ENCODE measurements at places on chromosomes 2 and 18.

- DNase-seq: no peak
Measured at GRCh38 chr2:186256540-186256939, 229.5 kb upstream of the ZC3H15 start.

DNA sequence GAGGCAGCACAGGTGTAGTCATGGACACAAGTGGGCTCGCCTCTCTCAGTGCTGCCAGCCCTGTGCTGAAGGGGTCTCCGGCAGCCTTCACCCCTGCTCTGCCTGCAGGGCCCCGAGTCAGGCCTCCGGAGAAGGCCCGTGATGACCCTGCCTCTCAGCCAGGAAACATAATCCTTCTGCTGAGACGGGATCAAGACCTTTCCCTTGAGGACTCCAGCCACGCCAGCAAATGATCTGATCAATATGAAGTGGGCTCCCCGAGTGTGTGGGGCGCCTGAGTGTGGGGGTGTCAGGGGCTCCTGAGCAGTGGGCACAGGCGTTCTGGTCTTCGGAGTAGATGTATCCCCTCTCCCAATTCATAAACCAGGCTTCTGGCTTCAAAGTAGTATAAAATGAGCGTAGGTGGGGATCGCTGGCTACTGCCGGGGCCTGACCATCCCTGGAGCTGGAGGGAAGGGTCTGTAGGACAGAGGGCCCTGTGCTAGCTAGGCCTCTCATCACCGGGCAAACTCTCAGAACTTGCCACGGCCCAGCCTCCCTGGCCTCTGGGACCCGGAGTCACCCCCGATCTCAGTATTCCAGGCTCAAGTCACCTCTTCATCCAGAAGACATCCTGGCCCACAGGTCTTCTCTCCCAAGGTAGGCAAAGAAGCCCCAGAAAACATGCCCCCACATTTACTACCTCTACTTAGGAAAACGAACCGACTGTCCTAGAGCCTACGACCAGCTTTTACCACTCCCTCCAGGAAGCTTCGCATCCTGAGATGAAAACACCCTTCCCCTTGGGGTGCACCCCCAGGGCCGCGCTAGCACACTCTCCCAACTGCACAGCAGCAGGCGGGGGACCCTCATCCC is 33.6 kb downstream of the CRACDL start:
- DNase-seq: no peak

GRCh38 chr2:240411261-240412160 is 24.0 kb upstream of the GPC1 start:
- no peak for DNase-seq

DNA sequence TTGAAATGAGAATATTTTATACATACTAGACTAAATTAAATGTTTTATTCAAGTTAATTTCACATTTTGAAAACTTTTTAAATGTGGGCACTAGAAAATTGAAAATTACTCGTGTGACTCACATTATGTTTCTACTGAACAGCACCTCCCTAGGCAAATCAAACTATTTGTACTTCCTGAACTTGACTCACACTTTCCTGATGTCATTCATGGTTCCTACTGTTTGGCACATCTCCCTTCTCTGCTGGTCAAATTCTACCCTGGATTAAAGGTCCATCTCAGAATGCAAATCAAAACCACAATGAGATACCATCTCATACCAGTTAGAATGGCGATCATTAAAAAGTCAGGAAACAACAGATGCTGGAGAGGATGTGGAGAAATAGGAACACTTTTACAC is 16.7 kb downstream of the LHCGR start:
- no peak for DNase-seq

DNA sequence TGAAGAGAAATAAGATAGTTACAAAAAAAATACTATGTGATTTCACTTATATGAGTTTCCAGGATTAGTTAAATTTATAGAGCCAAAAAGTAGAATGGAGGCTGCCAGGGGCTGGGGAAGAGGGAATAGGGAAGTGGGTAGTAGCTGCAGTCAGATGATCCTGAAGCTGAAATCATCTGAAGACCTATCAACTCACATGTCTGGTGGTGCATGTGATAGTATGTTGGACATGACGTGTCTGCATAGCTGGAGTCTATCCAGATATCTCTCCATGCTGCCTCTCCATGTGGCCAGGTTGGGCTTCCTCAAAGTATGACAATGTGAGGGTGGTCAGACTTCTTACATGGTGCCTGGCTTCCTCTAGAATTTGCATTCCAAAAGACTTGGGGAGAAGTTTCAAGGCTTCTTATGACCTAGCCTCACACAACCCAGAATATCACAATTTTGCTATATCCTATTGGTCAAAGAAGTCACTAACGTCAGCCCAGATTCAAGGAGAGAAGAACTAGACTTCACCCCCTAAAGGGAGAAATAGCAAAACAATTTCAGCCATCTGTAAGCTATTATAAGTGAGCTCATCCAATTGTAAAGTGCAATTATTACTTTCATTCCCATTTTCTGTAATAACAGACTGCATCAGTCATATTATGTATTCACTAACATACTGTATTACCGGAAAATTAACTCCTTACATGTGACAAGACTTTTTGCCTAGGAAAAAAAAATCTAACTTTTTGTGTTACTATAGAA is 14.0 kb upstream of the ZNF396 start:
- DNase-seq: no peak

GRCh38 chr2:46270384-46270783 is 26.8 kb upstream of the EPAS1 start:
- DNase-seq: no peak

GRCh38 chr2:47187069-47187468 is 32.0 kb upstream of the STPG4 start:
- DNase-seq: no peak

GRCh38 chr18:31666055-31666454 is 18.3 kb downstream of the B4GALT6 start:
- no peak for DNase-seq

DNA sequence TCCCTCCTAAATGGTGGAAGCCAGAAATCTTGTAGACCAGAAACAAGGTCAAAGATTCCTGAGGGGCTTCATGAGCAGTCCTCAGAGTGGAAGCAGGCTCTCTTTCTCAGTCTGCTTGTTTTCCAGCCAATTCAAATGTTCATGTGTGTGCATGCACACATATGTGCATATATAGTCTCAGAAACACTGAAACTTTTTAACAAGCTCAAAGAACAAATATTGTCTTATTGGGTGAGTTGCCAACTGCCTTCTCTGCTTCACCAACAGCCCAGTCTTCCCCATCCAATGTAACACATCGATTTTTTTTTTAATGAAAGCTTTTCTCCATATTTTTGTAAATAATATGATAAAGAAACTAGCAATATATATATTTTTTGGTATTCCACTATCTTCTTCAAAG is 3.7 kb downstream of the CACNB4 start:
- no peak for DNase-seq

GRCh38 chr18:53056064-53056463 is 716.1 kb downstream of the DCC start:
- DNase-seq: no peak

DNA sequence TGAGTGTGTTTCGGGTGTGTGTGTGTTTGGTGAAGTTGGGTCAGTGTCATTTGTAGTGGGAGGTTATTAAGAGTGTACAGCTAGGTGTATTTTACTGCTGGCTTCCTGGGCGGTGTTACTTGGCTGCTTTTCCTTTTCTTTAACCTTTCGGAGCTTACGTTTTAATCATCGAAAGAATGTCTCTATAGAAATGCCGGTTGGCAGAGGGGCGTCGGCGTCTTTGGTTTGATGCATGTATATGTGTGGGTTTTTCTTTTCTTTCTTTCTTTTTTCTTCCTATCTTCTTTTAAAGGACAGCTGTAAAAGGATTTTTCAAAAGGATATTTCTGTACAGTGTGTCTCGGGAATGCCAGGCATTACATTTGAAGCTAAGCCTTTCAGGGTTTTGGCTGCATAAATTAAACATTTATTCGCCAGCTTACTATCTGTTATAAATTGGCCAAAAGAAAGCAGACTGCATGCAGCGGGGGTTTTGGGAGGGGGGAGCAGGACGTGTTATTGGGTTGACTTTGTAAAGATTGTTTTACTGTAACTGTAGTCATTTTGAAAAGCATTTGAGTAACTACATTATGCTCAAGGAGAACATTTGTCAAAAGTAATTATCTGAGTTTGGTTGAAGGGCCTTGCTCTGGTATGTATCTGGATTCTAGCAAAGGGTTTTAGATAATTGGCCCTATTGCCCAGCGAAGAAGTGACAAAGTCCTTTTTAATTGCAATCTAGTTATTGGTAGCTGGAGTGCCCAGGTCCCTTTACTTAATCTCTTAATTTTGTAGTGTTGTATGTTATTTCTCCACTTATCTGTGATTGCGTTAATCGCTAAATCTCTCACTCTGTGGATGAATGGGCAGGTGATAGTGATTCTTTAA is 1.6 kb downstream of the ASXL3 start:
- no peak for DNase-seq

GRCh38 chr2:150391779-150392178 is 95.7 kb downstream of the RND3 start:
- no peak for DNase-seq

All from stimulated activated CD4-positive, alpha-beta T cell treated with anti-CD3 and anti-CD28 coated beads, Interleukin-12 subunit alpha, Interleukin-12 subunit beta, amount 100 ng/mL, for 4 hours (primary cell).